ENCODE measurements at places on chromosomes 16 and 17.

DNA sequence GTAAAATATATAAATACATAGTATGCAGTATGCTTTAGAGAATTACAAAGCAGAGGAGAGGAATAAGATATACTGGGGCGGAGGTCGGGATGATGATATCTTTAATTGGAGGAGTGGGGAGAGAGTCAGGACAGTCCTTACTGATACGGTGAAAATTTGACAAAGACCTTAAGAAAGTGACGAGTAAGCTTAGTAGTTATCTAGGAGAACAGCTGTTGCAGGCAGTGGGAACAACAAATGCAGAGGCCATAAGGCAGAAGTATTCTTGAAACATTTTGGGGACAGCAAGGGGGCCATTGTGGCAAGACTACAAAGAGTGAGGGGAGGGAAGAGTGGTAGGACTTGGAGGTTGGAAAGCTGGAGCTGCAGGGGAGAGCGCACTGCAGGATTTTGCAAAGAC, 22.3 kb upstream of the CDC6 start:
- no peak overlapping the region for H3K27ac ChIP-seq
- peaks cover 13% of the 10 kb centered on the region for H3K36me3 ChIP-seq
- no peak for DNase-seq

DNA sequence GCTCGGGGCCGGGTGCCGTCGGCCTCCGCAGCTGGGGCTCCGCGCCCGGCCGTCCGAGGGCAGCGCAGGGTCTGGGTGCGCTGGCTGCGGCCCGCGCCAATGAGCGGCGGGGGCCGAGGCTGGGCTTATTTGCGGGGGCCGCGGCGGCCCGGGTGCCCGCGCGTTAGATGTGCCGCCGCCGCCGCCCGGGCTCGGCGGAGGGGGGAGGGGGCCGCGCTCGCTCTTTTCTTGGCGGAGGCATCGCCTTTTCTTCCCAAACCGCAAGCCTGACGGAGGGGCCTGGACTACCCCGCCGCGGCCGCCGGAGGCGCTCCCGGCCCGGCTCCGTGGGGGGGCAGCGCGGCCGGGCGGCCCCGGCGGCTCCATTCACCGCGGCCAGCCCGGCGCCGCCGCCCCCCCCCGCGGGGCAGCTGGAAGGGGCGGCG, at the start of gene NOTUM:
Gene NOTUM (minus strand): TSS at position 101 of the 425 bp plus-strand sequence. CDS start 278 bp downstream, outside the sequence.
- H3K27me3 ChIP-seq, result peaks cover 17% of the 10 kb centered on the region
- no peak for DNase-seq
- peaks cover 9% of the 10 kb centered on the region for H3K4me1 ChIP-seq
- H3K4me3 ChIP-seq, result no peak within 1 kb of the TSS
- H3K27ac ChIP-seq, result no peak within 1 kb of the TSS
- H3K36me3 ChIP-seq, result no peaks in the 10 kb centered on the region

- no peak overlapping the region for H3K4me3 ChIP-seq
- no peaks in the 10 kb centered on the region for H3K36me3 ChIP-seq
- H3K27me3 ChIP-seq, result peaks cover 3% of the 10 kb centered on the region
Observed at GRCh38 chr16:84357191-84357651, 11.1 kb upstream of the ATP2C2 start.

DNA sequence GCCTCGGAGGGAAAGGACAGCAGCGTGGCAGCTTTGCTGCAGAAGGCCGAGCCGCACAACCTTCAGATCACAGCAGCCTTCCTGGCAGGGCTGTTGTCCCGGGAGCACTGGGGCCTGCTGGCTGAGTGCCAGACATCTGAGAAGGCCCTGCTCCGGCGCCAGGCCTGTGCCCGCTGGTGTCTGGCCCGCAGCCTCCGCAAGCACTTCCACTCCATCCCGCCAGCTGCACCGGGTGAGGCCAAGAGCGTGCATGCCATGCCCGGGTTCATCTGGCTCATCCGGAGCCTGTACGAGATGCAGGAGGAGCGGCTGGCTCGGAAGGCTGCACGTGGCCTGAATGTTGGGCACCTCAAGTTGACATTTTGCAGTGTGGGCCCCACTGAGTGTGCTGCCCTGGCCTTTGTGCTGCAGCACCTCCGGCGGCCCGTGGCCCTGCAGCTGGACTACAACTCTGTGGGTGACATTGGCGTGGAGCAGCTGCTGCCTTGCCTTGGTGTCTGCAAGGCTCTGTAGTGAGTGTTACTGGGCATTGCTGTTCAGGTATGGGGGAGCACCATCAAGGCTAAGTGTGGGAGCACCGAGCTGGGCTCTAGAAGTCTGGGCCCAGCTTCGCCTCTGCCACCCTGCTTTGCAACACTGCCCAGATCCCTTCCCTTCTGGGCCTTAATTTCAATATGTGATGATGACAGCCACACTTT, 18.6 kb downstream of the NOD2 start:
- DNase-seq, result no peak
- H3K4me1 ChIP-seq, result peaks cover 1% of the 10 kb centered on the region
- H3K36me3 ChIP-seq, result peaks cover 3% of the 10 kb centered on the region
- H3K4me3 ChIP-seq, result no peak overlapping the region
- H3K27me3 ChIP-seq, result peaks cover 5% of the 10 kb centered on the region

- no peaks in the 10 kb centered on the region for H3K4me1 ChIP-seq
- H3K27ac ChIP-seq, result no peak overlapping the region
- H3K27me3 ChIP-seq, result peaks cover 7% of the 10 kb centered on the region
- H3K36me3 ChIP-seq, result no peaks in the 10 kb centered on the region
- no peak overlapping the region for H3K4me3 ChIP-seq
Observed at GRCh38 chr16:149024-149660, 3.3 kb upstream of the HBZ start.

GRCh38 chr17:60534613-60535157, 8.6 kb upstream of the APPBP2 start:
- no peak for DNase-seq
- H3K4me1 ChIP-seq, result no peaks in the 10 kb centered on the region
- H3K4me3 ChIP-seq, result no peak overlapping the region
- peaks cover 3% of the 10 kb centered on the region for H3K27me3 ChIP-seq

GRCh38 chr17:40151414-40151963, 11.2 kb downstream of the CASC3 start:
- no peak for DNase-seq
- H3K27ac ChIP-seq, result no peak overlapping the region
- peaks cover 8% of the 10 kb centered on the region for H3K36me3 ChIP-seq
- no peaks in the 10 kb centered on the region for H3K27me3 ChIP-seq
- no peak overlapping the region for H3K4me3 ChIP-seq

GRCh38 chr17:56863974-56864373, 30.0 kb downstream of the DGKE start:
- H3K36me3 ChIP-seq, result peaks cover 24% of the 10 kb centered on the region
- no peak for DNase-seq
- no peak overlapping the region for H3K4me3 ChIP-seq
- no peaks in the 10 kb centered on the region for H3K4me1 ChIP-seq
- no peaks in the 10 kb centered on the region for H3K27me3 ChIP-seq

DNA sequence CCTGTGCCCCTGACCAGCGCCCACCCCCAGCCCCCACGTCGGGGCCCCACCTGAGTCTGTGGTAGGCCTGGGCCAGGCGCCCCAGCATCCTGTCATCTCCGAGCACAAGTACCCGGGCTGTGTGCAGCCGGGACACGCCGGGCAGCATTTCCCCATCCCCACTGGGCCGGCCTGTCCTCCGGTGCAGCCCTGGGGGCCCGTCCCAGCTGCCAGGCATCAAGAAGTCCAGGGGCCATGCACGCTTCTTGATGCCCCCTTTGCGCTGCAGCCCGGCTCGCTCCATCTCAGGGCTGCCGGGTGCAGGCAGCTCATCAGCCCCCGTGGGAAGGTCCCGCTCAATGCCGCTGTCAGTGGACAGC, 29.3 kb upstream of the MFSD6L start:
- DNase-seq, result no peak
- H3K36me3 ChIP-seq, result no peaks in the 10 kb centered on the region
- no peak overlapping the region for H3K4me3 ChIP-seq
- H3K27me3 ChIP-seq, result peaks cover 2% of the 10 kb centered on the region
- no peaks in the 10 kb centered on the region for H3K4me1 ChIP-seq
- no peak overlapping the region for H3K27ac ChIP-seq

- peaks cover 12% of the 10 kb centered on the region for H3K4me1 ChIP-seq
- peaks cover 28% of the 10 kb centered on the region for H3K27me3 ChIP-seq
- H3K36me3 ChIP-seq, result peaks cover 15% of the 10 kb centered on the region
- H3K27ac ChIP-seq, result no peak within 1 kb of the TSS
- no peak within 1 kb of the TSS for H3K4me3 ChIP-seq
- peak; percentile 49 for DNase-seq
Observed at GRCh38 chr16:71230122-71230845, at the start of gene HYDIN. Gene HYDIN (minus strand): TSS chr16:71230722. CDS start chr16:71186895, 43,827 bp downstream.

DNA sequence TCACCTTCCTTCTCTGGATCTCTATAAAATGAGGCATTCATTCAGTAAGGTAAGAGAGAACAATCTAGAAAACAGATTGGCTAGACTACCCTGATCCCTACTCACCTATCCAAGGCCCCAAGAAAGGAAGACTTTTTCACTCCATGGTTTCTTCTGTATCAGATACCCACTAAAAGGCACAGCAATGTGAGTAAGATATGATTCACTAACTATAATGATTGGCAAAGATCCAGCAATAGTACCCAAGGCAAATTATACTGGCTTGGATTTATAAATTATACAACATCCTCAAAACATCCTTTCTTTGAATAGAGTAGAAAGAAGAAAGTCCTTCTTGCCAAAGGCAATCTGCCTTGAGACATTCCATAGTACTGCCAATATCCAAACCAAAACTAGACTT, 1432.0 kb upstream of the GOT2 start:
- H3K27ac ChIP-seq, result no peak overlapping the region
- no peaks in the 10 kb centered on the region for H3K4me1 ChIP-seq
- H3K27me3 ChIP-seq, result no peaks in the 10 kb centered on the region
- no peak overlapping the region for H3K4me3 ChIP-seq
- no peak for DNase-seq

GRCh38 chr16:60788631-60789030, 1247.6 kb downstream of the CDH8 start:
- no peaks in the 10 kb centered on the region for H3K27me3 ChIP-seq
- H3K27ac ChIP-seq, result no peak overlapping the region
- no peaks in the 10 kb centered on the region for H3K36me3 ChIP-seq
- DNase-seq, result no peak

DNA sequence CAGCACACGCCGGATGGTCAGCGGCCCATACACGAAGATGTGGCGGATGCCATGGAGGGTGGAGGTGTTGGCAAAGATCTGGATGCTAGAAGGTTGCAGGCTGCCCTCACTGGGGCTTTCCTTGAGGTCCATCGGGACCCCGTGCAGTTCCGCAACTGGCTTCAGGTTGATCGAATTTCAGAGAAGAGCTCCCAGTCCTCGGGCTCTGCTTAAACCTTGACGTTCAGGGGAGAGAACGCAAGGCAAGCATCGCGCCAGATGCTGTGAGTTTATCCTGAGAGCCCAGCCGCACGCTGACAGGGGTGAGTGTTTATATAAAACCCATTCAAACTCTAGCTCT, 98.7 kb upstream of the CCL2 start:
- DNase-seq, result no peak
- no peak overlapping the region for H3K4me3 ChIP-seq
- H3K27ac ChIP-seq, result no peak overlapping the region
- peaks cover 5% of the 10 kb centered on the region for H3K4me1 ChIP-seq

GRCh38 chr17:68943123-68943811, 11.9 kb downstream of the ABCA8 start:
- no peak overlapping the region for H3K4me3 ChIP-seq
- no peak overlapping the region for H3K27ac ChIP-seq
- H3K4me1 ChIP-seq, result no peaks in the 10 kb centered on the region
- H3K36me3 ChIP-seq, result no peaks in the 10 kb centered on the region
- DNase-seq, result no peak
- no peaks in the 10 kb centered on the region for H3K27me3 ChIP-seq

GRCh38 chr16:73949574-73950320, 346.9 kb upstream of the PSMD7 start:
- H3K4me3 ChIP-seq, result no peak overlapping the region
- no peak overlapping the region for H3K27ac ChIP-seq
- no peaks in the 10 kb centered on the region for H3K36me3 ChIP-seq
- H3K4me1 ChIP-seq, result no peaks in the 10 kb centered on the region

- H3K27ac ChIP-seq, result no peak overlapping the region
- H3K27me3 ChIP-seq, result peaks cover 8% of the 10 kb centered on the region
- DNase-seq, result no peak
- H3K4me1 ChIP-seq, result no peaks in the 10 kb centered on the region
Observed at GRCh38 chr16:26963109-26963508, 103.6 kb upstream of the C16orf82 start.

DNA sequence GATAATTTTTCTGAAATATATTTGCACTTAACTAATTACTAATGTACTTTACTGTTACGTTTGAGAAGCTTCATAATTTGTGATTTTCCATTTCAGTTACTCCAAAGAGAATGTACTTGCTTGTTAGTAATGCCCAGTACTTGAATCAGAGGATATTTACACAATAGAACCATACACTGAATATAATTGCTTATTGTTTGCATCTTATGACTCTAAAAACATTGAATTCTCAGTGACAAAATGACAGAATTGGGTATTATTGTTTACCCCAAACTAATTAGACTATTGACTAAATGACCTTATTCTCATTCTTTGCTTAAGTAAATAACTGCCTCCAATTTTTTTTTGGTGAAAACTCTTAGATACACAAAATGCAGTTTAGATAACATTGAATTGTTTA, 8.9 kb downstream of the CCP110 start:
- no peak overlapping the region for H3K27ac ChIP-seq
- H3K36me3 ChIP-seq, result peaks cover 4% of the 10 kb centered on the region
- DNase-seq, result no peak
- H3K27me3 ChIP-seq, result no peaks in the 10 kb centered on the region

DNA sequence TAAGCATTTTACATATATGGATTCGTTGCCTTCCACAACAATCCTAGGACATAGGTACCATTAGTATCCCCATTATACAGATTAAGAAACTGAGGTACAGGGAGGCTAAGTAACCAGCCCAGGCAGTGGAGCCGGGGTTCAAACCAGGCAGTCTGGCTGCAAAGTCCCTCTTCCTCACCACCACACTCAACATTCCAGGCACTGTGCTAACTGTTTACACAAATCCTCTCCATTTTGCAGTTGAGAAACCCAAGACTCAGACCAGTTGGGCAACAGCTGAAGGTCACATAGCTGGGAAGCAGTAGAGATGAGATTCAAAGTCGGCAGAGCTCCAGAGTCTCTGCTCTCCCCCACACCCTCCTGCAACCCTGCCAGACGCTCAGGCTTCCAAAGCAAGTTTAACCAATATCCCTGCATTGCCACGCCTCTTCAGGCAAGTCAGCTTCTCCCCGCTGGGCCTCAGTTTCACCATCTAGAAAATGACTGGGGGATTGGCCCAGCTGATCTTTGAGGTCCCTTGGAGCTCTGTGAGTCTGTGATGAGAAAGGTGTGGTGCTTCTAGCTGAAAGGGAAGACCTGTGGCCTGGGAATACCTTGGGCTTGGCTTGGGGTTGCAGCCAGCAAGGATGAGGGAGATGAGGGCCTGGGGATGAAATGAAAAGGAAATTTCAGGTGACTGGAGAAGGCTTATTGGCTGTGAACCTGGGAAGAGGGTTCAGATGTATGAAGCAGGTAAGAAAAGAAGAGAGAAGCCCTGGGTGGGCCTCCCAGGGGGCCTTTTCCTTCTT, 14.0 kb downstream of the CCR7 start:
- H3K4me3 ChIP-seq, result no peak overlapping the region
- DNase-seq, result no peak
- no peak overlapping the region for H3K27ac ChIP-seq
- H3K36me3 ChIP-seq, result peaks cover 3% of the 10 kb centered on the region
- peaks cover 6% of the 10 kb centered on the region for H3K27me3 ChIP-seq

GRCh38 chr16:12470311-12471229, 333.1 kb downstream of the CPPED1 start:
- no peaks in the 10 kb centered on the region for H3K27me3 ChIP-seq
- no peak overlapping the region for H3K4me3 ChIP-seq
- H3K4me1 ChIP-seq, result peaks cover 16% of the 10 kb centered on the region
- DNase-seq, result no peak
- H3K27ac ChIP-seq, result no peak overlapping the region

- H3K27me3 ChIP-seq, result peaks cover 17% of the 10 kb centered on the region
- H3K36me3 ChIP-seq, result no peaks in the 10 kb centered on the region
- no peaks in the 10 kb centered on the region for H3K4me1 ChIP-seq
- no peak overlapping the region for H3K27ac ChIP-seq
Observed at GRCh38 chr16:9176547-9177418, 85.3 kb downstream of the HAPSTR1 start.

Measured in immature natural killer cell (primary cell).